Heart left ventricle (tissue), 16 donors: ENCODE measurements at places on chromosomes 11 and 22. TPM values are rescaled to one million over a fixed set of nuclear protein-coding genes. Genes with fewer than 3 reads are reported as not detected.

The RAC2 gene
- 3.8 TPM for total RNA-seq

The PRR33 gene
- 0.81 TPM for total RNA-seq

The C11orf87 gene
- 0.12 TPM for total RNA-seq

The GAL gene
- total RNA-seq: 2.7 TPM

The TYR gene
- total RNA-seq: not detected

The VWCE gene
- 1.5 TPM for total RNA-seq

The CARD18 gene
- not detected for total RNA-seq

The MRGPRF gene
- 3.5 TPM for total RNA-seq

The TUBA8 gene
- total RNA-seq: 91.5 TPM

The MMP13 gene
- not detected for total RNA-seq

The CARD16 gene
- total RNA-seq: 3.9 TPM

The PTGDR2 gene
- 1.2 TPM for total RNA-seq

The TRIM51 gene
- total RNA-seq: not detected

The SLCO2B1 gene
- 15.8 TPM for total RNA-seq

The C11orf86 gene
- total RNA-seq: not detected

The APOA1 gene
- 10.0 TPM for total RNA-seq

The TMEM86A gene
- 6.3 TPM for total RNA-seq

The POU2AF2 gene
- total RNA-seq: not detected

The LMO1 gene
- not detected for total RNA-seq

The ANKK1 gene
- total RNA-seq: not detected

The SPI1 gene
- 78.9 TPM for total RNA-seq

The HTR3A gene
- total RNA-seq: not detected

The ZPR1 gene
- 48.7 TPM for total RNA-seq

The SYCE3 gene
- total RNA-seq: not detected

The ACCS gene
- total RNA-seq: 11.2 TPM

The OPCML gene
- 0.30 TPM for total RNA-seq

The SLC22A25 gene
- not detected for total RNA-seq

The NRGN gene
- 2.8 TPM for total RNA-seq

The PGGHG gene
- 4.6 TPM for total RNA-seq

The MS4A12 gene
- total RNA-seq: not detected

The FERMT3 gene
- total RNA-seq: 3.9 TPM

The PGA5 gene
- 0.42 TPM for total RNA-seq

The MAPK11 gene
- 5.7 TPM for total RNA-seq

The OR52E8 gene
- total RNA-seq: not detected

The OR5AP2 gene
- not detected for total RNA-seq

The APOL1 gene
- 31.4 TPM for total RNA-seq

The NPTXR gene
- total RNA-seq: 25.0 TPM

The EHF gene
- total RNA-seq: 0.83 TPM
